ENCODE measurements at places on chromosomes 3 and 15.
A peak's percentile ranks its signal among the peaks of the same experiment; 100 is the strongest.

DNA sequence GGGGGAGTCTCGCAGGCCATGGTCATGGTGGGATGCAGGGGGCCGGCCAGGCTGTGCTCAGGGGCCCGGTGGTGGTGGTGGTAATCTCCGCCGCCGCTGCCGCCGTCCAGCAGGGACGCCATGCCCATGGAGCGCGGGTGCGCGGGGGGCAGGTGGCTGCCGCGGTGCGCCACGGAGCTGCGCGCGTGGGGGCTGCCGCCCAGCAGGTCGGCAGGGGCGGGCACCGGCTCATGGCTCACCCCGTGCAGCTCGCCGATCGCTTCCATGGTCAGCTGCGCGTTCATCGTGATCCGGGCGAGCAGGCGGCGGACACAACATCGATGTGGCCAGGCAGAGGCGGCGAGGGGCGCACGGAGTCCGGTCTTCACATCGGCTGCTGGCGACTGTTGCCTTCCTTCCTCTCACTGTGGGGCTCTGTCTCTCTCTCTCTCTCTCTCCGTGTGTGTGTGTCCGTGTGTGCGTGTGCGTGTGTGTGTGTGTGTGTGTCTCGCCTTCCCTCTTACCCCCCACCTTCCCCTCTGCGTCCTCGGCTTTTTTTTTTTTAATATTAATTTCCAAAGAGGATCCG is 451 bp downstream of the ONECUT1 start:
- DNase-seq, result peak; percentile 47

DNA sequence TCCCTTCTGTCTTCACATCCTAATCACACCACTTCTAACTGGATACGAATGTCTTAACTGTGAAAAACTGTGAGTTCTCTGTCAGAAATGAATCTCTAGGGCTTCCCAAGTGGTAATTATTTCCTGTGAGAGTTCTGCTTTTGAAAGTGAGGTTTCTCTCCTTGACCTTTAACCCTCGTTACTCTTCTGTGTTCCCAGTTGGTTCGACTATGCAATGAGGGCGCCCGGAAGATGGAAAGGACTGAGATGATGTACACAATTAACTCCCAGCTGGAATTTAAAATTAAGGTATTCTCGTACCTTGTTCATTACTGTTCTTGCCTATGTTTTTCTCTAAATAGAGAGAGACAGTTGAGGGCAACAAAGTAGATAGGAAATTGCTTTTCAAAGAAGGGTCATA is 96.5 kb downstream of the ARHGEF26 start:
- no peak for DNase-seq

GRCh38 chr15:69896606-69897005 is 201.1 kb downstream of the TLE3 start:
- no peak for DNase-seq

DNA sequence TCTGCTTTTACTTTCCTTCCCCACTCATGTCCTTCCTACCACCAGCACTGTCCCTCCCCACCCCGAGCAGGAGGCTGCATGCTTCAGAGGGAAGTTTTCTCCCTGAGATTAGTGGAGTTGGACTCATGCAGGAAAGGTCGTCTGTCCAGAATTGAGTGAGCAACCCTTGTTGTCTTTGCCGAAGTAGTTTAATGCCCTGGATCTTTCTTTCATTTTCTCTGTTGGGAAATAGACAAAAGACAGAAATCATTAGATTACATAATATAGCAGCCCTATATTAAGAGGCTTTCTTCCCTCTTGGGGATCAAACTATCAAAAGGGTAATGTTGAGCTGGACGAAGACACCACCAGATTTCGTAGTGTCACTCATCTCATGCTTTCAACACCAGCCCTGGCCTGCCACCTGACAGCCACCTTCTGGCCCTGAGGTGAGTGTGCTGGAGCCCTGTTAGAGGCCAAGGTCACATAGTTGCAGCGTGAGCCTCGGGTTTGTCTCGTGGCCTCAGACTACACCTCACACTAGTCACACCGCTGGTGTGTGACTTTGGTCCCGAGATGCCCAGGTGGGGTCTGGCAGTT is 231.0 kb downstream of the ITPR1 start:
- no peak for DNase-seq

GRCh38 chr3:13707456-13707855 is 158.5 kb downstream of the FBLN2 start:
- DNase-seq, result no peak

DNA sequence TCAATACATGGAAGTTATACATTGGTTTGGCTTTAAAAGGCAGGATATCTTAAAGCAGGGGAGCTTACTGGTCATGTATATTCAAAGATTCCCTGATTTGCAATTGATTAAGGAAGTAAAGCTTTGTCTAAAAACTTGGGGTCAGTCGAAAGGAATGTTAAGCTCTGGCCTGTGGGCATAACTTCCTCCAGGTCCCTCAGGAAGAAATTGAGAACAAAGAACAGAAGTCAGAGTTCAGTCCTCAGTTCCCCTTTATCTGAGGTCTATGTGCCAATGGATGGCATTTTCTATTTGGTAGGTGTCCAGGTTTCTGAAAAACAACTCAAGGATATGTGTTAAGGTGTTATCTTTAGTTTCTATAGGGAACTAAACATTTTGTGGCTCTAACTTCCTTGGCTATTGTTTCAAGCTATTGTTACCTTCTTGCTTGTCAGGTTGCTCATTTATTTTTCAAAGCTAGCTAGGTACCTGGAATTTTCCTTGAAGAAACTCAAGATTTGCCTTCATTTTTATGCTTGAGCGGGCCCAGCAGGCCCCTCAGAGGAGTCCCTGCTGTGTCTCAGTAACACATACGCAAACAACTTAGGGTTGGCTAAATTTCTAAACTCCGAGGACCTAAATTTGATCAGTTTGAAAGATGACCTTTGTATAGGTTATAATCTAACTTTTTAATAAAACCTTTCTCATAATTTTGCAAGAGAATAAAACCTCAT is 135.0 kb upstream of the UBE2E2 start:
- DNase-seq, result no peak

DNA sequence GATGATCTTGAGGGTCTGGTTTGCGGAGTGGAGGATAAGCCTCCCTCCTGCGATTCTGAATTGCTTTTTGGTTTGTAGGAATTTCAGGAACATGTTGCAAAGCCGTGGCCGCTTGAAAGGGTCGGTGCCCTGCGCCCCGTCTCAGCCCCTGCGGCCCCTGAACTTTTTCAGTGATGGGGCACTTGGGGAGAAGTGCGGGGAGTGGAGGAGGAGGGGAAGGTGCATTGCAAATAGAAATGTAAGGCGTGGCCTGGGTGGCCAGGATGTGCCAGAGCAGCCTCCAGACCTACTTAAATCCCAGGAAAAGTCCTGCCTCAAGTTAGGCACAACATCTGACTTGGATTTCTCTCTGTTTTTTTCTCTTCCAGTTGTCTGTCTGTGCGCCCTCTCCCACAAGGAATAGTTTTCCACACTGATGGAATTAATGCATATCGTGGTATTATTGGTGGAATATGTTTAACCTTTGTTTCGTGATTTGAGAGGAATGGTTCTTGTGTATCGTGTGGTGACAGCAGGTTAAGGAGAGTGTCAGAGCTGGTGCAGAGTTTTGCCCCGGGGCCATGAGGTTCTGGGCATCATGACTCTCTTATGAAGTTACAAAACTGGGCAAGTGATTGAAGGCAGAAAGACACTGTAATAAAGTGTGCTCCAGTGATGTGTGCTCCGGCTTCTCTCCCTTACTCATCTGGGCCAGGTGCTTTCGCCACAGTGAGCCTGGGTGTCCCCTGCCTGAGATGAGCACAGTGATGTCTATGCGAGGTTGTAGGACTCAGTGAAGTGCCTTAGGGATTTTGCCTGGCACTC is 153.8 kb downstream of the PGPEP1L start:
- no peak for DNase-seq

DNA sequence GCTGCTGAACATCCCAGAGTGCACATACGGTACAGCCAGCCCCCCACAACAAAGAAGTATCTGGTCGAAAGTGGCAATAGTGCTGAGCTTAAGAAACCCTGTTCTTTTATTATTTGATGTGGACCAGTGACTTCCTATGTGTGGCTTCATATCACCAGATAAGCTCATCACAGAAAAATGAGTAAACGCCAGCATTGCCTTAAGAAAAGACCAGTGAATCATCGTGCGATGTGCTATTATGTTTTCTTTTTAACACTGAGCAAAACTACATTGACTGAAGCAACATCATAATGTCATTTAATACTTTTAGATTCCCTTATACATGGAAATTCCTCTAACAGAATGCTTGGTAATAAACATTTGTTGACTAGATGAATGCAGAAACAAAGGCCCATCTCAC is 45.2 kb upstream of the ARRDC4 start:
- no peak for DNase-seq

- no peak for DNase-seq
These were observed 114.7 kb downstream of the THRB start for GRCh38 chr3:24379936-24380335.

DNA sequence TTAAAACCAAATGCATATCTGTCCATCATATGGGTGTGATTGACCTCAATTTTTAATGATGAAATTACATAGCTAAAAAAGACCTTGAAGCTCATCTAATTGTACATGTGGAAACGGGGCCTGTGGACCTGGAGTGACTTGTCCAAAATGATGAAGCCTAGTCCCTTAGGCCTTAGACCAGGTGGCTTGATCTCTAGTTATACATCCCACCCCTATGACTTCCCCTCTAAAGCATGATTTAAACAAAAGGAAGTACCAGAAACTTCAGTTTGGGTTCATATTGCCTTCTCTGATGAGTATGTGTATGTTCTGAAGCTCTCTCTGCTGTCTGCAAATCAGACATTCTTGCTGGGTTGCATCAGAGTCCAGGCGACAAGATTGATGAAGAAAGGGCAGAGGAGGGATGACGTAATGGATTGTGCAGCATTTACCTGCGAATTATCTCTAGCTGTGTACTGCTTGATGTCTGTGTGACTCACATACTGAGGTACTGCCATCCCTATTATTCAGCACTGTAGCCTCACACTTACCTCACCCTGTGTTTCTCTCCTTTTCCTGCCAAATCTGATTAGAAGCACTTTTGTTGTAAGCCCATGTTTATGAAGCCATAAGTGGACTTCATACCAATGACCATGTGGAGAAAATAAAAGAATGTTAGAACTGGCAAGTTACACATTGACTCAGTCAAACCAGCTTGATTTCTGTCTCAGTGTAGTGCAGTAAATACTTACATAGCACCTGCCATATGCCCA is 111.5 kb downstream of the FILIP1L start:
- no peak for DNase-seq

- DNase-seq, result no peak
These were observed 92.5 kb downstream of the RPL22L1 start for GRCh38 chr3:170777564-170777926.

DNA sequence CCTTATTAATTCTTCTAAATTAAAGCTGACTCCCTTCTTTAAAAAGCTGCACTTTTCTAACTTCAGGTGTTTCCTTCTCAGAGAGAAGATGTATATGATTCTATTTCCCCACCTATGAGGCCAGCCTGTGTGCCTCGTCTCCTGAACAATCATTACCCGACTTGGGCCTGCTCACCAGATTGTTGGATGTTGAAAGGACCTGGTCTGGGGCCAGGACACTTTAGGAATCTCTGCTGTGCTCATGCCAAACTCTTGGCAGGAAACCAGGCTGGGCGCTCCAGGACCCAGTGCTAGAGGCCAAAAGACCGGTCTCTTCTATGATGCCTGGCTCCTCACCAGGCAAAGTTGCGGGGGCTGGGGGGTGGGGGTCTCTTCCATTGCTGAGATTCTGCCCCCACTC is 16.9 kb upstream of the LRRC31 start:
- DNase-seq, result no peak

DNA sequence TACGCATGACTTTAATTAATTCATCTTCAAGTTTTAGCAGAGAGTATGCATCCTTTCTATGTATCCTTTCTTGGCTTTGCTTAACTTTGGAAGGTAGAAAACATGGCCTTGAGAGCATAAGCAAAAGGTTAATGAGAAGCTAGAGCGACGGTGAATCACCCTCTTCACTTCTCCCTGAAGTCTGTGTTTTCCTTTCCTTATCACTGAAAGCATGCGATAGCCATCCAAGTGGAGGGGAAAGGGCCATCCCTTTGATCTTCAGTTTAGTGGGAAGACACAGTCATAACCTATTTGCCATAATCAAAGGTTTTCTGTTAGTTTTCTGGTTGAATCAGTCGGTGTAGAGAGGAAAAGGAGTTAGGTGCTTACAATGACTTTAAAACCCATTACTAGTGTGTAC is 354.0 kb upstream of the ROBO2 start:
- no peak for DNase-seq

GRCh38 chr3:2927259-2927658 is 182.9 kb downstream of the IL5RA start:
- no peak for DNase-seq

DNA sequence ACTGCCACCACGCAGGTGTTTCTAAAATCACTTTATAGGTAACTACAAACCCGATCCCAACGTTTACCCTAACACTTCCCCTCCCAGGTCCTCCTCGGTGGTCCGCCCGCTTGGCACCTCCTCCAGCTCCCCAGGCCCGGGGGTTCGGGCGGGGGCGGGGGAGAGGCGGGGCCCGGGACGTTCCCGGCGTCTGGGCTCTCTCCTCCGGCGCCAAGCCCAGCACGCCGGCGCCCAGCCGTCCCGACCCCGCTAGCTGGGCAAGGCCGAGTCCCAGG is 562 bp downstream of the CGGBP1 start:
- DNase-seq, result no peak

DNA sequence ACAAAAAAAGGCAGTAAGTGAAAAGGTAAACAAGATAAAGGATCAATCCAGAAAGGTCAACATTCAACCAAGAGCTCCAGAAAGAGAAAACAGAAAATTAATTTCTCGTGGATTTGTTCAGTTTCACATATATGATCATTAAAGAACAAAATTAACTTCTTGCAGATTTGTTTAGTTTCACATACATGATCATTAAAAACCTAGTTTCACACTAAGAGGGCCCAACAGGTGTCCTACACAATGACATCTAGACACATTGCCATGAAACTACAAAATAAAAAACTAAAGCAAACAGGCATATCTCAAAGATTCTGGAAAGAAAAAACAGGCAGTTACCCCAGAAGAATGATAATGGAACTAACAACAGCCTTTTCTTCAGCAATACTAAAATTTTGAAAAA is 22.1 kb downstream of the PHC3 start:
- no peak for DNase-seq

- no peak for DNase-seq
These were observed 381.4 kb downstream of the NTRK3 start for GRCh38 chr15:87874896-87875711.
